ENCODE measurements at places on chromosomes 16 and 17. TPM values are rescaled to one million over a fixed set of nuclear protein-coding genes. Genes with fewer than 3 reads are reported as not detected.

ADAD2 gene
- not detected for total RNA-seq

CES5A gene
- not detected for total RNA-seq

TNFSF13 gene
- 0.49 TPM for total RNA-seq

CDH5 gene
- total RNA-seq: 6.9 TPM

CDH11 gene
- 149 TPM for total RNA-seq

NEK8 gene
- 1.7 TPM for total RNA-seq

GRAP gene
- total RNA-seq: 4.9 TPM

WDR59 gene
- total RNA-seq: 21.9 TPM

TMC6 gene
- total RNA-seq: 2.0 TPM

C17orf107 gene
- total RNA-seq: 3.7 TPM

ARHGDIG gene
- total RNA-seq: 29.5 TPM
